ENCODE measurements at places on chromosomes 3 and 15. TPM values are rescaled to one million over a fixed set of nuclear protein-coding genes. Genes with fewer than 3 reads are reported as not detected.

- DNase-seq, result no peak
Observed at GRCh38 chr3:41684797-41685735, 276.8 kb downstream of the ULK4 start.

DNA sequence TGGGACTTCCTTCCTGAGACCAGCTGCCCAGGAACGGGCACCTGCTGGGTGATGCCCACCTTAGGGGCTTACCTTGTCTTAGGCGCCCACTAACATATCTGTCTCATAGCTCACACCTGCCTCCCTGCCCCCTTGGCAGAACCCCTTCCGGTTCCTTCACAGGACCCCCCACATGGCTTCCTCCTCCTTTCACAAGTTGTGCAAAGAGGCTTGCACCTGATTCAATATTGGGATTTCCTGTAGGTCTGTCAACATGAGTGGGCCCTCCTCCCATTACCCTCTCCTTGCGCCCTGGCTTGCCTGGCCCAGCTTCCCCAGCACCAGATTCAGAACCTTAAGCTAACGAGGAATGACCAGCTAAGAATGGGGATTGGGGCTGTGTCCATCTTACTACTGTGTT, 633 bp downstream of the THPO start:
- no peak for DNase-seq

Gene TERC
- total RNA-seq, result 9.0 TPM

DNA sequence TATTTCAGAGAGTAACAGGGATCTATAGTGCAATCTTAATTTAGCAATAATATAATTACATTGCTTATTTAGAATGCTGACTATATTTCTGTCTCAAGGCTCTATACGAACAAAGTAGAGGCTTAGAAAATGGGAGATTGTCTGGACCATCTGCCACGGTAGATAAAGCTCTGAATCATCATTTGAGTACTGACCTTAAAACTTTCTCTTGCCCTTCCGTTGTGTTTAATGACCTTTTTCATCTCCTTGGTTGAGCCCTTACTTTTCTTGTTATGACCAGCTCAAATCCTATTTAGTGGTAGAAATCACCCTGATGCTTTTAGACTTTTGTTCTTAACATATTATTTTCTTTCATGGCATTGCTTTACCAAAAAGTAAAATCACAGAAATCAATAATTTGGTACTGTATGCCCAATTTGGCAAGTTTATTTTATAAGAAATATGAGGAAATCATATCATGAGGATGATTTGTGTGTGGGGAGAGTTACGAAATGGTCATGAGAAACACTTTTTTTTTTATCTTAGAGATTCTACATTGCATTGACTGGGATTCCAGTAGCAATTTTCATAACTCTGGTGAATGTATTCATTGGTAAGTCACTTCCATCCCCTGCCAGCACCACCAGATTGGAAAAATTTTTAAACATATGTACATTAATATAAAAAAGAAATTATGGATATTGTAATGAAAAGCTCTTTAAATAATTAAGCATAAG, 11.0 kb downstream of the NDUFB5 start:
- DNase-seq, result no peak

Gene GOLGA8S
- total RNA-seq, result 0.14 TPM

GRCh38 chr3:14562121-14562890, 22.2 kb upstream of the GRIP2 start:
- no peak for DNase-seq

- DNase-seq, result no peak
Observed at GRCh38 chr3:21435871-21436270, 315.1 kb downstream of the ZNF385D start.

- DNase-seq, result no peak
Observed at GRCh38 chr3:99714146-99714545, 75.8 kb downstream of the COL8A1 start.

Gene WNT7A
- total RNA-seq, result 22.4 TPM

Data from CD4-positive, alpha-beta T cell (primary cell).